OCI-LY7 (cell line): ENCODE measurements at places on chromosomes 2 and 18.

DNA sequence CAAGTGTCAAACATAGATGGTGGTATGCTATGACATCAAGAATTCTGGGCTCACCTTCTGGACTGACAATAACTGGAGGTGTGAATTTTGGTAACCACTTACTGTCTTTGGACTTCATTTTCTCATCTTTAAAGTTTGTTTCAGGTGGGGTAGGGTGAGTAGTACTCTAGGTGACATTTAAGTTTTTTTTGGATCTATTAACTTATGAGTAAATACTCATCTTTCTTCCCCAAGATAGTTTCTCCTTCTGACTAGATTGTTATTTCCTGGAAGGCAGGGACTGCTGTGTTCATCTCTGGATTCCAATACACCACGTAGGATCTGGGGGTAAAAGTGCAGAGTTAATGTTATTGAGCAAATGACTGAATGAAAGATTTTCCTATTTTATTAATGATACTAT lies 55.9 kb downstream of the ICOS start:
- DNase-seq, result no peak

GRCh38 chr2:15346624-15347023 lies 214.5 kb downstream of the NBAS start:
- no peak for DNase-seq

- DNase-seq, result no peak
Observed at GRCh38 chr18:34543356-34543755, 166.7 kb upstream of the DTNA start.

DNA sequence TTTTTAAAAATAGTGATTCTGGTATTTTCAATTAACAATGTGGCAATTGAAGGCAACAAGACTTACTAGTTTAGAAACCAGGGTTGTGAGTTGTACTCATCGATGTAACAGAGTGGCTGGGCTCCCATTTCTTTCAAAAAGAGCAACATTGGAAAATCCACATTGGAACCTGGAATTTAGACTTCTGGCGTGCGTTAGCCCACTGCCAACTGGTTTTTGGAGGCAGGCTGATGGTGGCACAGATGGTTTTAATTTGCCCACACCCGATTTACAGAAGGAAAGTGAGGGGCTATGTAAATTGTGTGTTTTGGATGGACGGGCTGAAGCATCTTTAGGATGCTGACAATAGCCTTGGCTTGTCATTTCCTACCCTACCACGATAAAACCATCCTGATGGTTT lies 66.3 kb downstream of the TRPM8 start:
- DNase-seq, result no peak

DNA sequence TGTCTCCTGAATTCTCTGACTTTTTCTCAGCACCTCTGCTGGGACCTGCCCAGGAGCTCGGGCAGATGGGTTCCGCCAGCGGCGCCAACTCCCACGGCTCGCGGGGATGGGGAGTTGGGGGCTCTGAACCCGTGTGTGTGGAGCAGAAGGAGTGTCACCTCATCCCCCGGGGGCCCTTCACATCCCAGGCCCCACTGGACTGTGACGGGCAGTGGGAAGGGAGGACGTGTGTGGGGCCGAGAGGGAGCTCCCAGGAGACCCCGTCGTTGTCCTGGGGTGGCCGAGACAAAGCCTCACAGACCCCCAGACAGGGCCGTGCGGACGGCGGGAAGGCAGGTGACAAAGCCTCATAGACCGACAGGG lies 130.0 kb upstream of the CTDP1 start:
- DNase-seq, result no peak
